ENCODE measurements at places on chromosomes 1 and 21.

DNA sequence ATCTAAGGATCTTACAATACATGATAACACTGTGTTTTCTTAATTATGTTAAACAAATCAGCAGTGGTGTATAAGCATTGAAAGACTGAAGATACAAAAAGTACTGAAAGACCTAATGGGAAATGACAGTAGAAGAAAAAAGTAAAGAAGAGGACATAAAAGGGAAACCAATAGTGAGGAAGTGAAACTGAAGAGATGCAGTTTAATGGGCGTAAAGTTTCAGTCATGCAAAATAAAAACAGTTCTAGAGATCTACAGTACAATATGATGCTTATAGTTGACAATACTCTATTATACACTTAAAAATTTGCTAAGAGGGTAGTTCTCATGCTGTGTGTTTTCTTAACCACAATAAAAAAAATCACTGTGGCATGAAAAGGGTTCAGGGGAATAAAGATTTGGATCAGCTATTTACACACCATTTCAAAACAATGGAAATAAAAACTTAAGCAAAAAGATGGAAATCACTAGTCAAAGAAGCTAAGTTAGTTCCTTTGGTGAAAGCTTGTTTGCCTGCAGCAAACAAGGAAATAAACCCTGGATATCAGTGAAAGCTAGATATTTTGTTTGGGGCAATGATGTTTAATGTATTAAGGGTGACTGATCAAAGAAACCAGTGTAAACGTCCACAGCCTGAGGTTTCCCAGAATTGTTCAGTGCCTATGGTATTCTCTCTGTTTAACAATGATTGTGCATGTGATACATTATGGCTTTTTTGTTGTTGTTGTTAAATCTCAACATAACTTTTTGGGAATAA is 1160.8 kb upstream of the ADGRL2 start:
- no peak for DNase-seq

DNA sequence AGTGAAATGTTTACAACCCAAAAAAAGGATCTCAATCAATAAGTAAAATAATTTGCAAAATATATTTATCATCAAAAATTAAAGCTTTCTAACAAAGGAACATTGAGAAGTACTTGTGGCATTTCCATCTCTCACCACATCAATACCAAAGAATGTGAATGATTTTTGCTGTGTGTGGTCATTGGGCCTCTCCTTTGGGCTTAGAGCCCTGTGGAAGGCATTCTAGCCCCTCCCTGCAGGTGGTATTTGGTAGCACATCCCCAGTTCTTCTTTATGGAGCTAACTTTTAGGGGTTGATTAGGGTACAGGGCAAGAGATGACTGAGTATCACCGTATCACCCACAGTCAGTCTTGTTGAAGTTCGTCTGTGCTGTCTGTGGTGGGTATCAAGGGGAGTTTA is 294.1 kb upstream of the SGIP1 start:
- DNase-seq: peak; percentile 46

GRCh38 chr1:227913396-227913763 is 34.4 kb downstream of the WNT9A start:
- DNase-seq: no peak

DNA sequence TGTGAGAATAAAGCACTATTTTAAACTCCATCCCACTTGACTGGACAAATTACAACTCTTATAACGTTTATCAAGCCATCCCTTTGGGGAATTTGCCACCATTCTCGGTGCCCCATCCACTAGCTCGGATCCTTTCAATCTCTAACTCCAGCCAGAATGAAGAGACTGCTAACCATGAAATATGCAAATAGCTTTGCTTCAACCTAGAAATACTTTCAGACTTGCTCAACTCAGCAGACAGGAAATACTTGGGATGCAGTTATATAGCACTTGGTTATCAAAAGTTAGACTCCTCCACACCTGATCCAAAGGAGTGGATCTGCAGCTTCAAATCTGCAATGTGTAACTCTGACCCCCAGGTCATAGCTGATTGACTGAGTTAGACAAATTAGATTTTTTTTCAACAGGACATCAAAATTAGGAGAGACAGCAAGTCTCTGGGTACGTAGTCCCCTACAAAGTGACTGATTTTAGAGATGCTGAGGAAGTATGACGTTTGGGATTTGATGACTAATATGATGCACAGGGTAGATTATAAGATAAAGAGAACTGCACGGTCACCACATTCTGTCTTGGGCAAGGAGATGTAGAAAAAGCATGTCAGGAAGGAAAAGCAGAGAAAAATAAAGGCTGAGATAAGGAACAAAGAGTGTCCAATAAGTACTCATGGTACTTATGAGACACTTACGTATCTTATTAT is 496.0 kb downstream of the AGBL4 start:
- DNase-seq: peak; percentile 3

DNA sequence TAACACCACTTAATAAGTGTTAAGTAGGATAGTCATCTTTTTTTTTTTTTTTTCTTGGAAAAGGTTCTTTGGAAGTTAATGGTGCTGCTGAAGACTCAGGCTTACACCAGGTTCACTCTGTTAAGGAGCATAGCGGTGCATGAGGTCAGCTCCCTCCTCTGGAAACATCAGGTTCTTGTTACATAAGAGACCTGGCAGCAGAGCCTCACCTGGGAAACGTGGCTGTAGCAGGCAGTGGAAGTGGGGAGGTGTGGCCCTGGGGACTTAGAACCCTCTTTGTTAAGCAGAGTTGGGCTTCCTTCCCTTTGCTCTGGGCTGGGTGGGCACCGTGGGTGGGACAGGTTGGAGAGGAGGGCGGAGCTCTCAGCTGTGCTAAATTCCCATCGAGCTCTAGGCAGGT is 104.1 kb downstream of the CNIH3 start:
- DNase-seq: no peak

GRCh38 chr1:52534928-52535764 is 17.7 kb downstream of the TUT4 start:
- DNase-seq: peak; percentile 8

DNA sequence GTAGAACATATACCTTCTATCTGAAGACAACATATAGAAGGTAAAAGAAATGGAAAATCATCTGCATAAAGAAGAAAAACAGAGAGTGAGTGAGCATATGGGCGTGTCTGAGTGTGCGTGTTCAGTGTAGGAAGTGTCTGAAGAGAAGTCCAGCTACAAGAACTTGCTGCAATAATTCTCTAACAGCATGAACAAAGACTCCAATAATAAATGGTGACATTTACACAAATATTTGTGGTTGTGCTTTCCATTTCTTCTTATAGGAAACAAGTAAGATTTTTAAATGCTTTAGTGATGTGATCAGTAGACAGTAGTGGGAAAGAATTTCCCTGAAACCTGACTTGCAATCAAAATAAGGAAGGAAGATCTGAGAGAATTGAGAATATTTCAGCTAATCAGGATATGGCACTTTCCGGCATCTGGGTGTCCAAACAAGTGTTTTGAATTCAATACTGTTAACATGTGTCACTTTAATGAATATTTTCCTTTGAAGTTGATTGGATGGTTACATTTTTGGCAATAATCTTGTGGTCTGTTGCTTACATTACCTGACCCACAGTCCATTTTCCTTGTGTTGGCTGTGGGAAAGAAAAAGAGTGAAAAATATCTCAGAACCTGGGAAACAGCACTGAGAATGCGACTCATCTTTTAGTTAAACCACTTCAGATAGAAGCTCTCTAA is 154.0 kb downstream of the TGFB2 start:
- DNase-seq: peak; percentile 78
